ENCODE measurements at places on chromosomes 5 and 9.
A peak's percentile ranks its signal among the peaks of the same experiment; 100 is the strongest.

- no peak for DNase-seq
Observed at GRCh38 chr5:60527072-60527471, 172.9 kb downstream of the DEPDC1B start.

DNA sequence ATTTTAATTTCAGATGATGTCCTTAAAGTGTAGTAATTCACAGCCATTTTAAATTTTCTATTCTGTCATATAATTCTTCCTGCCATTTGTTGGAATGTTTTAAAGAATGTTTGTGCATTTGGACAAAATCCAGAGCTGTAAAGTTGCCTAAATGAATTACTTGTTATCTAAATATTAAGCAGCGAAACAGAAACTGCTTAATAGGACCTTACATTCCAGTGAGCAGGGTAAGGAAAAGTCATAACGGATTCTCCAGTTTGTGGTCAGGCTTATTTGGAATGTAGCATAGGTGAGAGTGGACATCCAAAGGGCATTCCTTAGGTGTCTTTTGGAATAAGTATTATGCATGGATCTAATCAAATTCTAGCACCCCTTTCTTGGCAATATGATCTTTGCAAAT lies 410.4 kb upstream of the PTPRD start:
- DNase-seq: no peak

- no peak for DNase-seq
Observed at GRCh38 chr5:103849934-103850333, 287.3 kb upstream of the NUDT12 start.

DNA sequence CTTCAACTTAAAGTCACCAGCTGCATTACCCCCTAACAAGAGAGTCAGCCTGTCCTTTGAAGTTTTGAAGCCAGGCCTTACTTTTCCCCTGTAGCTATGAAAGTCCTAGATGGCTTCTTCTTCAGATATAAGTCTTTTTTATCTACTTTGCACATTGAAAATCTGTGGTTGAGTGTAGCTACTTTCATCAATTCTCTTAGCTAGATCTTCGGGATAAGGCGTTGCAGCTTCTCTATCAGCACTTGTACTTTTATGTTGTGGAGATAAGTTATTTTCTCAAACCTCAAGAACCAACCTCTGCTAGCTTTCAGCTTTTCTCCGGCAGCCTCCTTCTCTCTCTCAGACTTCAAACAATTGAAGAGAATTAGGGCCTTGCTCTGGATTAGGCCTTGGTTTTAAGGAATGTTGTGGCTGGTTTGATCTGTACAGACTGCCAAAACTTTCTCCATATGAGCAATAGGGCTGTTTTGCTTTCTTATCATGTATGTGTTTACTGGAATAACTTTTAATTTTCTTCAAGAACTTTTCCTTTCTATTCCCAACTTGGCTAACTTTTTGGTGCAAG lies 21.6 kb downstream of the CATSPER3 start:
- no peak for DNase-seq

DNA sequence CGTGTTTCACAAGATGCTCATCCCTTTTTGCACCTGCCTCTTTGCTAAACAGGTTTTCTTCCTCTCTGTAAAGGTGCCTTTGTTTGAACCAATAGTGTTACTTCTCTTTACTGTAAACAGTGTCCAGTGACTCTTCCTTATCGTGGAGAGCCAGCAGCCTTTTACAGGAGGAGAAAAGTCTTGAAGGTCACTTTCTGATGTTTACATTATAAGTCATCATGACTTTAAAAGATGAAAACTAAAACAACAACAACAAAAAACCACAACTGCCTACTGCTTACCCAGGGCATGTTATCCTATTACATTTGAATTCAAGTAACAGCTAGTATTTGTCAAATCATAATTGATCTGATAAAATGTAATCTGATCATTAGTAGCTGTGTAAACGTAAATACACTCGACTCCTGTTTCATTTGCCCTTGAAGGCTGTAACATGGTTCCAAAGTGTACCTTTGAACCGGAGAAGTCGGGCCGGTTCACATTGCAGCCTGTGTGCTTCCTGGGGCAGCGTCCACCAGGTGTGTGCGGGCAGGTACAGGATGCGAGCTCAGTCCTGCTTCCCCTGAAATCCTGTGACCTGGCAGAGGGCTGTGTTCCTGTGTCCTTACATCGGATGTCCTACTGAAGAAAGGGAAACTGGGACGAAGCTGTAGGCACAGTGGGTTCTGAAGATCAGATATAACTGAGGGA lies 118.1 kb downstream of the C9orf152 start:
- no peak for DNase-seq

GRCh38 chr5:35117967-35118366 lies 70.2 kb upstream of the AGXT2 start:
- no peak for DNase-seq

DNA sequence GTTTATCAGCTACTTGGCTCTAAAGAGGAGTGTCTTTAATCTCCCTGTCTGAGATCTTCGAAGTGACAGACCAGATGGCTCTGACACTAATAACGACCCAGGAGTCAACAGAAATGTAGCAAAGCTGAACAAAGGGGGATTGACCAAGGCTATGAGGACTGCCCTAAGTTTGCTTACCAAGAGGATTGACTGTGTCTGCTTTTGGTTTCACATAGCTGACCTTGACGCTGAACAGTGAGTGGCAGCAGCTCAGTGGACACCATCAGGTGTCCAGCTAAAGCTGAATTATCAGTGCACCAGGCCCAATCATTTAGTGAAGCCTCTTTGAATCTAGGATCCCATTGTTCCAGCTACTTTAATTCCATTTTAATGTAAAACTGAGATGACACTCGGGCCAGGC lies 262.6 kb downstream of the COX7C start:
- no peak for DNase-seq

- DNase-seq: no peak
Observed at GRCh38 chr9:136675477-136676296, 11.6 kb downstream of the AGPAT2 start.

- no peak for DNase-seq
Observed at GRCh38 chr9:137502008-137502911, 43.1 kb upstream of the NSMF start.

GRCh38 chr9:72622186-72622585 lies 100.8 kb downstream of the TMC1 start:
- DNase-seq: no peak

DNA sequence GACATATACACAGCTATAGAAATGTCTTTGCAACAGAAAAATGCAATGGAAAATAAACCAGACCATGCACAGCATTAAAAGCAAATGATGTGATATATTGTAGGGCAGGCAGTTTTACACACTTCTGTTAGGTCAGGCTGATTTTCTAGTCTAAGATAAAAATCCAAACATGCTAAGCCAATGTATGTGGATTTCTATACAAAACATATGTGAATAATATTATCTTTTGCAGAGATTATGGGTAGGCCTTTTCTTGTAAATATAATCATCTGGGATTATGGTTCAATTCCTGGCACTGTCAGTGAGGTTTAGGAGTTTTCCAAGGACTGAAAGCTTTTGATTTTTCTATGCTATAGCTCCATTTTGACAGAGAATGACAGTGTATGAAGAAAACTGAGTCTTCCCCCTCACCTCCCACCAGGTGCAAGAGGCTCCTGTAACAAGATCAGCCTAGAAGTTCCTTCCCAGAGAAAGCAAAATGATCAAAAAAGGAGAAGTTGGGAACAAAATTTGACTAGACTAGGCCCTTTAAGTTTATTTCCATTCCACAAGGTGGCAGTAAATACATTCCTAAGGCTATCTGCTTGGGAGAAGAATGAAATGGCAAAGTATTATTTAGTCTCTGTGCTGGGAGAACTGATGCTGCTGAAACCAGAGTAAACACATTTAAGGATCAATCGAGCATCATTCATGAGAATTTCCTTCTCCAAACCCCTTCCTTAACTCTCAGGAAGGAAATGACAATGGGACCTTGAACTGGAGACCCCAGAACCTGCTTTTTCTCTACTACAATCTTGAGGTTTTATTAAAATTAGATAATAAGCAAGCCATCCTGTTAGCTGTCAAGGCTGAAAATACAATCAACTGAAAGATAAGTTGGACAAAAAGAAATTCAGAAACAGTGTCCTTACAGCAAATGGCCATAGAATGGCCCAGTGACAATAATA lies 133.0 kb upstream of the TUT7 start:
- DNase-seq: peak; percentile 47

- DNase-seq: no peak
Observed at GRCh38 chr9:79489261-79490000, 82.3 kb upstream of the TLE4 start.

- DNase-seq: no peak
Observed at GRCh38 chr9:36007316-36007708, 29.4 kb upstream of the RECK start.

DNA sequence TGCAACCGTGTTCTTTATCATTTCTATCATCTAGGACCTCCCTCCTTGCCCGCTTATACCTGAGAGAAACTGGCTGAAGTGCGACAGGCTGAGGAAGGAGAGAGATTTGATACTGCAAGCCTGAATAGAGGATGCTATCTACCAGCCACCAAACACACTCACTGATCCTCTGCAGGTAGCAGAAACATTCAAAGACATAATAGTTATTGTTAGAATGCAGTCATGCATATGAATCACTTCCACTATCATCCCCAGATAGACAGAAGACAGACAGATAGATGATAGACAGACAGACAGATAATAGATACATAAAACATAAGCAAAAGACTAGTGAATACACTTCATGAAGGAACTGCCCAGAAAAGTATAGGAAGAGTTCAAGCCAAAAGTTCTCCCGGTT lies 32.9 kb downstream of the FAM81B start:
- DNase-seq: no peak

- DNase-seq: no peak
Observed at GRCh38 chr9:10265153-10265631, 347.6 kb downstream of the PTPRD start.

DNA sequence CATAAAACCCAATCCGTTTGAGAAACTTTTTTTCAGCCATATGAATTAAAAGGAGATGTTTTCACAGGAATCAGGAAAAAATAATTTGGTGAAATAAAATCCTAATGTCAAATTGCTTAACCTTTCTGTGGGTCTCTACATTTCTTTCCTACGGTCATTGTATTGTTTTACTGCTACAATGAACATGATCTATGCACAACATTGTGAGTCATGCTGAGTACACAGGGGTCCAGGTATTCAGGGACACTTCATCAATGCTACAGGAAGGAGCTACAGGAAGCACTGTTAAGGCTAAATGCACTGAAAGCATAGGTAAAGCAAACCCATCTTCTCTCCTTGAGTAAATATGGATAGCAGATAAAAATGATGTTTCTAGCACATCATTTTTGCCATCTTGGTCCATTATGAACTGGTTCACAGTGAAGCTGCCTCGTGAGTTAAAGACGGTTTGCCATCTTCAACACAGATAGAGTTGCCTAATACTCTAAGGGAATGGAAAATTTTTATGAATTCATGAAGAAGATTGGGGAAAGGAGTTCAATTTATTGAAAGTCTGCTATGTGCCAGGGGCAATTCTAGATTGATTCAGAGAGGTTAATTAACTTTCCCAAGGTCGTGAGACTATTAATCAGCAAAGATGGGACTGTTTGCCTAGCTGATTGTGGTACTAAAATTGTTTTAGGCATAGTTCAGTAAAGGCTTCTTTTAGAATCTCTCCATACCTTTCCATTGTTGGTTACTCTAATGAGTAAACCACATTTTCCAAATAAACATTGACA lies 85.5 kb downstream of the DIRAS2 start:
- DNase-seq: no peak

DNA sequence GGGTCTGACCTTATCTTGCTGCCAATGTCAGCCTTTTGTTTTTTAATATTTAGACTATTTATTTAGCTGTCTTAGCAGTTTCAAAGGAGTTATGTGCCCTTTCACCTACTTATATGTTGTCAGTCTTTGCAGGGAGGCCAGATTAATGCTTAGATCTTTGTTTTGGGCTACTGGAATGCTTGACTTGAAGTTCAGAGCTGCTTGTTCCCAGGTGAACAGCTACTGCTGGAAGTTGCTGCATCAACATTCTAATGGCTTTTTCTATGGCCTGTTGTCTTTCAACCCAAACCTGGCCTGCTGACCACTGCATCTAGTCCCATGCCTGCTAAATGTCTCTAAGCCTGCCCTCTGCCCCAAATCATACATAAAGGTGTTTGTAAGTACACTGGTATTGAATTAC lies 3.0 kb downstream of the SLC22A5 start:
- no peak for DNase-seq

GRCh38 chr9:36029765-36030528 lies 6.8 kb upstream of the RECK start:
- no peak for DNase-seq

DNA sequence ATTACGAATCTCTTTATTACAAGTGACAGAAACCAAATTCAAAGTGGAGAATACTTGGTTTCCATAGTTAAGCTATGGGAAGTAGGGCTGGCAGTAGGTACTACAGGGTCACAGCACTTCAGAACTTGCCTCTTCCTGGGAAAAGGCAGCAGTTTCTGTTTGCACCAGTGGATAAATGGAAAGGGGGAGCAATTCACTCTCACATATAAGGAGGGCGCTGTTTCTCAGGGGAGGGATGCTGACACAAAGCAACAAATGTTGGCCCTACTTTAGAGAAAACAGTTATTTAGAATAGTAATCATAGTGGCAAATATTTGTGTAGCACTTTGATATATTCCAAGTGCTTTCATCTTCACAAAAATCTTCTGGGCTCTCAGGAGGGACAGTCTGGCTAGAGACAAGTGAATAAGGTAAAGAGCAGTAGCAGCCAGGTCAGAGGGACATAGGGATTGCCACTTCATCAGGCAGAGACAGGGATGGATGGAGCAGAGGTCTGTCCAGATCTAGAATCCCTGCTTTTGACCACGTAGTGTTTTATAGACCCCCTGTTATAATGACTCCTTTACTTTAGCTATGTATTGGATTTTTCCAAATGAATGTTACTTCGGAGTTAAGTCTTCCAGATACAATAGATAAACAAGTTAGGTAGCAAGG lies 554.8 kb upstream of the SGCD start:
- DNase-seq: no peak

DNA sequence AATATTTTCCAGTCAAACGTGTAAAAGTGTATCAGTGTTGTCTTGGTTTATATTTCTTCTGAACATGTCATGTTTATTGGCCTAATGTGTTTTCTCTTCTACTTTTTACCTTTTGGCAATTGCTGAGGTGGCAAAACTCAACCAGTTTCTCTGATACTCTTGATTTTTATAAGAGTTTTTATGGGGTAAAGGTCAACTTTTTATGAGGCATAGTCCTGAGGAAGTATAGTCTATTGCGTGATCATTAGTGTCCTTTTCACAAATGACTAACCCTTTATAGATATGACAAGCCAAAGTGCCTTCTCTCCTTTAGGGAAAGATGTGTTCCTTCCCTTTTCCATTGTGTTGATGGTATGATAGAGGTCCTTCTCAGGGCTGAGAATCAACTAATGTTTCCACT lies 32.9 kb downstream of the OCLN start:
- DNase-seq: no peak

DNA sequence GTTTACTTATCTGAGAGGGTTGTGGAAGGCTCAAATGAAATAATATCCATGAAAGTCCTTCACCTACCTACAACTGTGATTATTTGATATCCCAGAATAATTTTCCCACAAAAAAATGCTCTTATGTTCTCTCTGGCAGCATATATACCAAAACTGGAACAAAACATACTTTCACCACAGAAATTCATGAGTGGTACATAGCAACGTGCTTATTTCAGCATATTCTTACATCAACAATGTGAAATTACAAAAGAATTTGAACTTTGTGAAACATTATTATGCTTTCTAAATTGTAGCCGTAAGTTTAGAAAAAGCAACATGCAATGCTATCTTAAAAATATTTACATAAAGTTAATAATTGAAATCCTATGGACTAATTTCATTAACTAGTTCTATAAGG lies 137.1 kb downstream of the GABRB2 start:
- no peak for DNase-seq

GRCh38 chr5:59525311-59525710 lies 368.2 kb downstream of the PDE4D start:
- no peak for DNase-seq

- DNase-seq: no peak
Observed at GRCh38 chr5:137287569-137287968, 211.6 kb downstream of the SPOCK1 start.
